ENCODE measurements at places on chromosomes 4 and X.

DNA sequence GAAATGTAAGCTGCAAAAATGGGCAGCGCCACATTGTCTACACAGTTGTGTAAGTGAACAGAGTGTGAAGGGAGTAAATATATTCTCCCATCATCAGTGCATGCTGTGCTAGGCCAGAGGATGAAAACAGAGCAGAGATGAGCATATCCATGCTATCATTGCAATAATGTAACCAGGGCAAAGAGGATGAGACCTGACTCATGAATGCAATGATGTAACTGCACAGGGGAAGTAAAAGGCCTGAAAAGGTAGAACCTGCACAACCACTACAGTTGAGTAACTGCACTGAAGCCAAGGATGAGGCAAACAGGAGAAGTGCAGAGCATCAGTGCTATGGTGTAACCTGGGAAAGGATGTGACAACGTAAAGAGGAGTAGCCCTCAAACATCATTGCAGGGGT lies 220.4 kb upstream of the FAM47C start:
- DNase-seq = no peak

GRCh38 chr4:98501383-98501782 lies 157.0 kb downstream of the TSPAN5 start:
- DNase-seq = no peak

GRCh38 chr4:83558680-83559079 lies 22.8 kb downstream of the GPAT3 start:
- no peak for DNase-seq

DNA sequence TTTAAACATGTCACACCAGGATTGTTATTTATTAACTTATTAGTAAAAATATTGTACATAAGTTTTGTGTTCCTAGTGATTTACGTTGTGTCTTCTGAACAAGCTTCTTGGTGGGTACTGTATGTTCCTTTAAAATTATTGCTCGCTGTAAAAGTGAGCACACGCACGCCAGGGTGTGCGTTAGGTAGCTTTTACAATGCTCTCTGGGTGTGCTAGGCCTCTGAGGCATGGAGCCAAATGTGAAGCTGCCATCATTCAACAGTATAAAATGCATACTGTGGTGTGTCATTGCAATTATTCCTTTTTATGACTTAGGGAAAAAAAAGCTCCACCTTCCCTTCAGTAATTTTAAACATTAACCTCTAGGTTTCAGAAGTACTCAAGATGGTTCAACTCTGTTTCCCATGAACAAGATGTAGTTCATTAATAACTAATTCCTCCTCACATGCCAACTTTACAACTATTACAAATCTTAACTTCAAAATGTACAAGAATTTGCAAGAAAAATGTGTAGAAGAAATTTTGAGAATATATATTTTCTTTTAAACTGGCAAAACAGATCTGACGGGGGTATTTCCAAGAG lies 42.4 kb downstream of the ATOH1 start:
- DNase-seq = no peak

DNA sequence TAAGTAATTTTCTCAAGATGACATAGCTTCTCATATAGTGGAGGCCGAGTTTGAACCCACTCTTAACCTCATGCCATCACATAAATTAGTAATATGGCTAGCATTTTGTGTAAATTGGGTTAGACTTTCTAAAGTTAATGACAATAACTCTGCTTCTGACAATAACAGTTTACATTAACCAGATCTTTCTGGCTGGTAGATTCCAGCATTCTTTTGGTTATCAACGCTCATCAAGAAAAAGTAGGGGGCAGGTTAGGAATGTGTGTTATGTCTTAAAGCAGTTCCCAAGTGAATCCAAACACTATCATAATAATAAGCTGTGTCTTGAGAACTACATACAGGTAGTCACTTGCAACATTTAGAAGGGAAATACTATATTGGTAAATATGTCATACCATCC lies 162.5 kb downstream of the PRDM5 start:
- no peak for DNase-seq

DNA sequence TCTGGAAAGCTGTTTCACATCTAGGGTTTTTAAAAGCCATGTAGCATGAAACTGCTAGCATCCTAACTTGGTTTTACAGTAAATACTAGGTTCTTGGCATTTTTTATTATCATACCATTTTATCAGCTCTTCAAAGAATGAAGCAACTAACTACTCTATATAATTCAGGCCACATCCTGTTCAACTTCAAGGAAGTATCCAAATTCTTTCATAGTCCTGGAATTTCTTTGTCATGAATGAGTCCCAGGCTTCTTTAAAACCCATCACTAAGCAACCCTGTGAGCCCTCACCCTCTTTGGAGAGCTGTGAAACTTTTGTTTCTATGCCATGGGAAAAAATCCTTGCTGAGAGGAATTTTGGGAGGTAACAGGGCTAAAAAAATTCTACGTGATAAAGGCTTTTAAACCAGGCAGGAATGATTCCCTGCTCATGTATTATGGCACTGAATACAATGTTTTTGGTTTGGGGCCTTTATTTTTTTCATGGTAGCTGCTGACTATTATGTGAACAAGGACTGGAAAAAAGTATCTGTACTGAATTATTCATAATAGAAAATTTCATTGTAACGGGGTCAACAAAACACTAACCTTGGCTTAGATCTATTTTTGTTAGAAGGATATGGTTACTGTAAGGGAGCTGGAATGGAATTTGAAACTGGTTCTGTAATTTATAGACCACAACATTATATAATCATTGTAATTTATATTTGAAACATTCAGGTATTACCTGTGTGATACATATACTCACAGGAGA lies 164.9 kb downstream of the DCTD start:
- no peak for DNase-seq

DNA sequence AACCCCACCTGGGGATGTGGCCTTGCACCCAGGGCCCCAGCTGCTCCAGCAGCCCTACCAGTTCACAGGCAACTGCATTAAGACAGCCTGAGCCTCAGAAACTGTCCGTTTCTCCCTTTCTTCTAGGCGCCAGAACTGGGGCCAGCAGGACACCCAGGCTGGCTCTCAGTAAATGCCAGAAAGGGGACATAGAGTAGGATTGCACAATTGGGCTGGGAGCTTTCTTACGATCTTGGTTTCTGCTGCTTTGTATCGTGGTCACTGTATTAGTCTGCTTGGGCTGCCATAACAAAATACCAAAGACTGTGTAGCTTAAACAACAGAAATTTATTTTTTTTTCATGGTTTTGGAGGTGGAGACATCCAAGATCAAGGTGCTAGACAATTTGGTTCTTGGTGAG lies 48.4 kb downstream of the NALF2 start:
- DNase-seq = no peak

DNA sequence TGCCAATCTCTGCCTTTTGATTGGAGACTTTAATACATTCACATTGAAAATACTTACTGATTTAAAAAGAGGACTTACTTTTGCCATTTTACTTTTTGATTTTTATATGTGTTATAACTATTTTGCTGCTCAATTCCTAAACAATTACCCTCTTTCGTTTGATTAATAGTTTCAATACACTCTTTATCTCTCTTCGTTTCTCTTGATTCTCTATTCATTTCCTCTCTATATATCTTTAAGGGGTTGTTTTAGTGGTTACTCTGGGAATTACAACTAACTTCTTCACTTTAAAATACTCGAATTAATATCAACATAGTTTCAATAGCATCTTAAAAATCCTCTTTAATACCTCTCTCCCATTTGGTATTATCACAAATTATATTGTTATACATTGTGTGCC lies 116.6 kb downstream of the PTCHD1 start:
- DNase-seq = no peak

DNA sequence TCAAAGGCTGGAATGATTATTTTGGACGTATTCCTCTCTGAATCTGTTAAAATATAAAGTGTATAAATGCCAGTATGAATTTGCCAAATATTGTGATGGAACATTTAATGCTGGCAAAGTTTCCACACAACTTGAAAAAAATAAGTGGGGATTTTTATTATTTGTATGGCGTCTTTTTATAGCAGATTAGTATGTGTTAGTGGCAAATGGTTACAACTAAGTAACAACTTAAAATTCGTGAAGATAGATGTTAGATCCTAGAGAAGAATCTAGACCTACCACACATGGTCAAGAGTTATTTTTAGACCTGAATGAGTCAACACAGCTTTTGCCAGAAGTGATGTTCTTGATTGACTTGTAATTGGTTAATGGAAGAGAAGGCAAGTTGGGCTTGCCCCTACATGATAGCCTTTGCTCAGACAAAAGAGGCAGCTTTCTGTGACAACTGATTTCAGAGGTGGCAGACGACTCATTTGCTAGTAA lies 4.8 kb downstream of the CPE start:
- no peak for DNase-seq

GRCh38 chrX:154525606-154526490 lies 9.8 kb upstream of the FAM3A start:
- DNase-seq = no peak
